SIG-M5 (cell line): ENCODE measurements at places on chromosomes 5 and 9.

GRCh38 chr5:173926359-173926758, 38.2 kb downstream of the CPEB4 start:
- no peak for DNase-seq

DNA sequence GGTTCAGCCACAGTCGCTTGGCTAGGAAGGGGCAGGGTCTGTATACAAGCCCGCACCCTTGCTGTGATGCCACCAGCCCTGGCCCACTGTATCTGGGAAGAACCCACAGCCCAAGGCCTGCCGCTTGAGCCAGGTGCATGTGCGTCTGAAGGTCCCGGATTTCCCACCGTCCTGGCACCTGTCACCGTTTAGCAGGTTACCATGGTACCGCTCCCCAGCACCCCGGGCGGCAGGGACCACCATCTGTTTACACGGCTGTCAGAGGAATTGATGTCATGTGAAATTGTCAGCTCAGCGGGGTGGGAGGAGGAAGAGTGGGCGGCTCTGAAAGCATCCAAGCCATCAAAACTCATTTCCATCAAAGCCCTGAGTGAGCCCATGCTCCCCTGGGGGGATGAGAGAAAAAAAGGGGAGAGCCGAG, 92.7 kb downstream of the HRH2 start:
- no peak for DNase-seq

- DNase-seq: no peak
Observed at GRCh38 chr5:147484708-147485020, 25.2 kb downstream of the DPYSL3 start.

GRCh38 chr9:21902136-21902535, 92.1 kb downstream of the CDKN2A start:
- DNase-seq: peak; percentile 23

DNA sequence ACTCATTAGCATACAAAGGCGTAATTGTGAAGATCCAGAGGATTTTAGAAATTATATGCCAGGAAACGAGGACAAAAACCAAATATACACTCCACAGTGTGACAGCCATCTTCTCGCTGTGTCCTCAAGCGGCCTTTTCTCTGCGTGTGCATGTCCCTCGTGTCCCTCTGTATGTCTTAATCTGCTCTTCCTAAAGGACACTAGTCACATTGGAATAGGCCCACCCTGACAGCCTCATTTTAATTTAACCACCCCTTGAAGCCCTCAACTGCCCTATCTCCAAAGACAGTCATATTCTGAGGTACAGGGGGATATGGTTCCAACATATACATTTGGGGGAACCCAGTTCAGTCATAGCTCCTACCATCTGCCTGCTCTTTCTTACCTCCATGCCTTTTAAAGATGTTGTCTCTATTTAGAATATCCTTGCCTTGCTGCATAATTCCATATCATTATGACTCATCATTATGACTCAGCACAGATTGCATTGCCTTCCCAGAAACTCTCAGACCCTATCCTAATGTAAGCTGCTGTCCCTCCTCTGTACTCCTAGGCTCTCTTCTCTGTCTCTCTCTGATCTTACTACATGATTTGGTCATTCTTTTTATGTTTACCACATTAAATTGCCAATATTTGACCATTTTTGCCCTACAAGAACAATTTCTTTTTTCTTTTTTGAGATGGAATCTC, 210.9 kb downstream of the AOPEP start:
- DNase-seq: no peak

- no peak for DNase-seq
Observed at GRCh38 chr9:95626885-95627558, 110.3 kb upstream of the PTCH1 start.

DNA sequence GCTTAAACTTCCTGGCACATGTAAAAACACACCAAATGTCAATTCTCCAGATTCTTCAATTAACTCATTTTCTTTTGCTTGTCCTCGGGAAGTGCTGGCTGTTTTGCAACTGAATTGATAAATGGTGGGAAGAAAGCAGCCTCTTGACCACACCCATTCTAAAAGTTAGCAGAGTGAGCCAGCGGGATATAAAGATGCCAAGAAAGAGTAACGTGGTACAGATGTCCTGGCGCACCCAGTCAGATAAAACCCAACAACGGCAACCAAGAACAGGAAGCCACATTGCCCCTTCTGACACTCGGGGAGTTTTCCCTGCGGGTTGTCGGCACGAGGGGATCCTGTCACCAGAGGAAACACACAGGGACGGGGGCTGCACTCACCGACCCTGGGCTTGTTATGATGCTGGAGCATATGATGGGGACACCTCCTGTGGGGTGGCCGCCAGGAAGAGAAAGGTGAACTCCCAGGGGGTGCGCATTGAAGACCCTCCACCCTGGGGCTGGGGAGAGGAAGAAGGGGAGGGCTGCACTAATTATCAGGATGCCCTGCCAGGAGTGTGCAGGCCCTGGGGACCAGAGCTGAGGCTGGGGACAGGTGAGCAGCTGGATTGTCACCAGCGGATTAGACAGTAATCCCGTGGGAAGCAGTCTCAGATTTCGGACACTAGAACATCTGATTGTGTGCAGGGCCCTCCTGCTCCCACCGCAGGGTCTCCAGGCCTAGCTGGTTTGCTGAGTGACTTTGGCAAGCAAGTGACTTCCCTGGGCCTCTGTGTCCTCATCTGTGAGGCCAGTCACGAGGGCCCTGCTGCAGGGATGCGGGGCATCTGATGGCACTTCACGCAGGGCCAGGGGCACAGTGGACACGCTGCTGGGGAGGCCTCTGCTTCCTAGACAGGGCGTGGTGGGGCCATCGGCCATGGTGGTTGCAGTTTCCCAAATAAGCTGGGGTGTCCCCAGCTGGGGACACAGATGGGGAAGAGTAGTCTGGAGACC, 59.2 kb downstream of the CRB2 start:
- DNase-seq: no peak

GRCh38 chr9:126830827-126831226, 26.0 kb downstream of the ZBTB43 start:
- no peak for DNase-seq

DNA sequence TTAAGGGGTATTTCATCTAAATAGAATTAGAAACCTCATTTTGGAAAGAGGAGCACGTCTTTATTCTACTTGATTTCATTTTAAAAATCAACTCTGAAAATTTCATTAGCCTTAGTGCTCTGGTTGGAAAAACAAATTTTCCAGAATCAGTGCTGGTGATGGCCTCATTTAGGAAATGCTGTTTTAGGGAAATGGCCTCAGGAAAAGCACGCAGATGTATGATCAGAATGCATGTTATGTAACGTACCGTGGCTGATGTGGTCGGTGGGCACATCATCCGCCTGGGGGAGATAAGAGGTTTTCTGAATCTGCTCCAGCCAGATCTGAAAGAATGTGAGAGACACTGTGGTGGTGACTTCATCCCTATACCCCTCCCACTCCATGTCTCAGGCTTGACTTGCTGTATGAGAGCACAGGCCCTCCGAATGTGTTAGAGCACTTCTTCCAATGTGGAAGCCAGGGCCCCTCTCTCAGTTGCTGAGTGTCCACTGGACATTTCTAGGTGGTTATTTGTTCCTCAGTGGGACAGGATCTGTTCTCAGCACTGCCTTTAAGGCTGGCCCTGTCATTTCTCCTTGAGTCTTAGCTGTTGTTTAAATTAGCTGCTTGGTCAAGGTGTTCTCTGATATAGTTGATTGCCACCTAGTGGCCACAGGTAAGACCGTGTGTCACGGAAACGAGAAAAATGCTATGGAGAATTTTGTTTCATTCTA, 96.5 kb downstream of the ARHGAP26 start:
- no peak for DNase-seq
